ENCODE measurements at places on chromosomes 7 and 10.

- no peaks in the 10 kb centered on the region for H3K27me3 ChIP-seq
- no peak overlapping the region for H3K27ac ChIP-seq
- peaks cover 6% of the 10 kb centered on the region for H3K4me1 ChIP-seq
Measured at GRCh38 chr10:88386821-88387773, 196.0 kb downstream of the RNLS start.

DNA sequence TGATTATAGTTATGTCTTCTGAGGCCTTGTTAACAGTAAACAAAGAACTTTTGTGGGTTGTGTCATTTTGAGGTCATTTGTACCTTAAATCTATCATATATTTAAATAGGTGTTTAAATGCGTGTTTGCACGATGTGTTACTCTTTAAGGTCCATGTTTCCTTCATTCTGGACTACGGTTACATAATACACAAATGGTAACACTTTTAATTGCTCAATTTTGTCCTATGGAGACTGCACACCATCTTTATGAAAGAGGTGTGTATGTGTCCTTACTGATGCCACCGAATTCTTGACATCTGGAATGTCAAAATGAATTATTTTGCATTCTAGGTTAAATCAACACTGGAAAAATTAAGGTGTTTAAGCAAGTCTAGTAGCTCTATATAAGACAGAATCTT is 1.7 kb downstream of the PALS2 start:
- H3K4me3 ChIP-seq, result peak overlapping the region; percentile 97
- no peak overlapping the region for H3K27ac ChIP-seq
- DNase-seq, result no peak
- H3K36me3 ChIP-seq, result no peaks in the 10 kb centered on the region

GRCh38 chr10:132544744-132545658 is 7.4 kb downstream of the INPP5A start:
- peaks cover 28% of the 10 kb centered on the region for H3K4me1 ChIP-seq
- peak; percentile 8 for DNase-seq
- no peaks in the 10 kb centered on the region for H3K36me3 ChIP-seq
- H3K27ac ChIP-seq, result no peak overlapping the region
- no peaks in the 10 kb centered on the region for H3K27me3 ChIP-seq

- no peak overlapping the region for H3K27ac ChIP-seq
- no peak overlapping the region for H3K4me3 ChIP-seq
- no peaks in the 10 kb centered on the region for H3K27me3 ChIP-seq
- no peak for DNase-seq
- no peaks in the 10 kb centered on the region for H3K4me1 ChIP-seq
Measured at GRCh38 chr10:2077231-2077630, 339.9 kb upstream of the ADARB2 start.

DNA sequence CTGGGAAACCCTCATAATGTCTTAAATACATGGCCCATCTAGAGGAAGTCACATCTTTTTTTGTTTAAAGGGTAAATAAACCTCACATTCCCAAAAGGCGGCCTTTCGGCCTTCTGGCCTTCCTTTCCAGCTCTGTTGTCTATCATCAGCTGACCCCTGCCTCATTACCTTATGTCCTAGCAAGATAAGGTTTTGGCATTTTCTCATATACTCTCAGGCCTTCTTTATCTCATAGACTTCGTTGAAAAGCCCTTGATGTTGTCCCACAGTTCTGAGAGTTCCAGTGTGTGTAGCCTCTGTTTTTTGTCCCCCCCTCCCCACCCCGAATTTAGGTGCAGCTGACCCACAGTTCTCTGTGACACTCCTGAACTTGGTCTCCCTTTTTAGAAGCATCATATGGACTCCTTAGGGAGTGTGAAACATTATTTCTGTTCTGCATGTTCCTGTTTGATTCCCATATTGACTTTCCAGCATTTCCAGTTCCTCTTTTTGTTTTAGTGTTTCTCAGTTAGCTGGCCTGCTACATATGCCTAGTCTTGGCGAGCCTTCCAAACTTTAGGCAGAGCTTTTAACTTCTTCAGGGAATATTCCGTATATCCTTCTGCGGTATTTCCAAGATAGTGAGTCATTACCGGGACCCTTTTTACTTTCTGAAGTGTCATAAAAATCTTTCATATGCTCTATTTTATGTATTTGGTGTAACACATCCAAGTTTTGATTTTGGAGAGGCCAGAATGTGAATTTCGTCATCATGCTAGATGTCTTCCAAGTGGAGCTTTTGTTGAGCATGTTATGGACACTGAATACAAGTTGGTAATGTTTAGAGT is 138.5 kb downstream of the LRRC4 start:
- DNase-seq, result no peak
- no peak overlapping the region for H3K4me3 ChIP-seq
- no peaks in the 10 kb centered on the region for H3K27me3 ChIP-seq
- peaks cover 16% of the 10 kb centered on the region for H3K36me3 ChIP-seq
- peak overlapping the region; percentile 24 for H3K27ac ChIP-seq

- no peak overlapping the region for H3K4me3 ChIP-seq
- H3K36me3 ChIP-seq, result no peaks in the 10 kb centered on the region
- H3K27me3 ChIP-seq, result no peaks in the 10 kb centered on the region
- H3K27ac ChIP-seq, result no peak overlapping the region
- peaks cover 25% of the 10 kb centered on the region for H3K4me1 ChIP-seq
- DNase-seq, result no peak
Measured at GRCh38 chr7:29318853-29319718, 124.5 kb downstream of the CHN2 start.

DNA sequence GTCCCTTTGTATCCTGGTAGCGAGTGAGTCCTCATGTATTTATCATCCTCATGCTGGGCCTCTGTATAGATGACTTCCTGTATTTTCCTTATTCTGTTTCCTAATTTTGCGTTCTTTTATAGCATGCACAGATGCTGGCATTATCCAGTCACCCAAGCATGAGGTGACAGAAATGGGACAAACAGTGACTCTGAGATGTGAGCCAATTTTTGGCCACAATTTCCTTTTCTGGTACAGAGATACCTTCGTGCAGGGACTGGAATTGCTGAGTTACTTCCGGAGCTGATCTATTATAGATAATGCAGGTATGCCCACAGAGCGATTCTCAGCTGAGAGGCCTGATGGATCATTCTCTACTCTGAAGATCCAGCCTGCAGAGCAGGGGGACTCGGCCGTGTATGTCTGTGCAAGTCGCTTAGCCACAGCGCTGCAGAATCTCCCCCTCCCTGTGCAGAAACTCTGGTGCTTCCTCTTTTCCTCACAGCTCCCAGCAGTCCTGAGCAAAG is 183.1 kb upstream of the PRSS58 start:
- peaks cover 31% of the 10 kb centered on the region for H3K4me1 ChIP-seq
- no peaks in the 10 kb centered on the region for H3K27me3 ChIP-seq
- H3K27ac ChIP-seq, result no peak overlapping the region
- H3K4me3 ChIP-seq, result no peak overlapping the region
- H3K36me3 ChIP-seq, result no peaks in the 10 kb centered on the region
- no peak for DNase-seq

DNA sequence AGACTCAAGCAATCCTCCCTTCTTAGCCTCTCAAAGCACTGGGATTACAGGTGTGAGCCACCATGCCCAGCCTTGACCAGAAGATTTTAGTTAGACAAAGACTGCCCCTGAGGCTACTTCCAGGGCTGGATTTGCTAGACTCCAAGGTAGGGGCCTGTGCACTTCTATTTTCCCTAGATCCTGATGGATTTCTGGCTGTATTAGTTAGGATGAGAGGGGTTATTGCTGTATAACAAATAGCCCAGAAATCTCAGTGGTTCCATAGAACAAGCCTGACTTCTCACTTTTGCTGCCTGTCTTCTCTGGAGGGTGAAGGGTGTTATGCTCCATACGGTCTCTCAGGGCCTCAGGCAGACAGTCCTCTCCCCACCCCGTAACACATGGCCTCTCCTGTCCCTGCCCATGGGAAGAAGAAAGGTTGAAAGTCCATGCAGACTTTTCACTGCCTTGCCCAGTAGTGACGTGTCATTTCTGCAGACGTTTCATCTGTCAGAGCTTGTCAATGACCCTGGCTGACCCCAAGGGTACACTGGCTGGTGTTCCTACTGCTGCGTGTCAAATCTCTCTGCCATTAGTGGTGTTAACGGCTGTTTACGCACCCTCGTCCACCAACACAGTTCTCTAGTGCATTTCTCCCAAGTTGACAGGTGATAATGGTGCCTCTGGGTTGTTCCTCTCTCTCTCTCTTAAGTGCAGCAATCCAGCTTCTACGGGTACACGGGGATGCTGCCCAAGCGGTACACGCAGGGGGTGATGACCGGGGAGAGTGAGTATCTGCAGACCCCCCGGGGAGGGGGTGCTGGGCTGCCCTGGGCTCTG is 11.6 kb downstream of the SLC29A4 start:
- H3K27ac ChIP-seq, result no peak overlapping the region
- DNase-seq, result no peak
- peaks cover 9% of the 10 kb centered on the region for H3K36me3 ChIP-seq
- peaks cover 9% of the 10 kb centered on the region for H3K4me1 ChIP-seq
- no peak overlapping the region for H3K4me3 ChIP-seq
- peaks cover 19% of the 10 kb centered on the region for H3K27me3 ChIP-seq

GRCh38 chr7:28893888-28894287 is 64.2 kb downstream of the TRIL start:
- no peak overlapping the region for H3K4me3 ChIP-seq

- peak overlapping the region; percentile 96 for H3K27ac ChIP-seq
- H3K36me3 ChIP-seq, result peaks cover 46% of the 10 kb centered on the region
- peaks cover 73% of the 10 kb centered on the region for H3K4me1 ChIP-seq
- no peak overlapping the region for H3K4me3 ChIP-seq
- no peaks in the 10 kb centered on the region for H3K27me3 ChIP-seq
- no peak for DNase-seq
Measured at GRCh38 chr10:121527690-121528089, 70.6 kb downstream of the FGFR2 start.

GRCh38 chr7:38060116-38060515 is 117.9 kb upstream of the STARD3NL start:
- H3K27ac ChIP-seq, result no peak overlapping the region
- no peaks in the 10 kb centered on the region for H3K36me3 ChIP-seq
- no peaks in the 10 kb centered on the region for H3K27me3 ChIP-seq

GRCh38 chr10:113620511-113620910 is 43.3 kb downstream of the NRAP start:
- H3K36me3 ChIP-seq, result no peaks in the 10 kb centered on the region
- H3K27ac ChIP-seq, result no peak overlapping the region
- peaks cover 53% of the 10 kb centered on the region for H3K4me1 ChIP-seq
- DNase-seq, result no peak
- peaks cover 17% of the 10 kb centered on the region for H3K27me3 ChIP-seq

DNA sequence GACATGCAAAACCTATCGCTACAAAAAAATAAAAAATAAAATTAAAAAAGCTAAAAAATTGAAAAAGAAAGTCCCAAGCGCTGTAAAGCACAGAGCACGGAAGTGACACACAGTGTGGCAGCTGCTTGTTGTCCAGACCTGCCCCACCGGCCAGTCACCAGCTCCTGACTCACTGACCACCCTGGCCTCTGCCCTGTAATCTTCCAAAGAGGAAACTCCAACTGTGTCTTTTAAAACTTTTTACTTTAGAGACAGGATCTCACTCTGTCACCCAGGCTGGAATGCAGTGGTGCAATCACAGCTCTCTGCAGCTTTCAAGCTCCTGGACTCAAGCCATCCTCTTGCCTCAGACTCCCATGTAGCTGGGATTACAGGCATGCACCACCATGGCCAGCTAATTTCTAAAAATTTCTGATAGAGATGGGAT is 23.6 kb downstream of the GNA12 start:
- no peaks in the 10 kb centered on the region for H3K36me3 ChIP-seq
- DNase-seq, result no peak
- peak overlapping the region; percentile 100 for H3K27ac ChIP-seq
- H3K4me1 ChIP-seq, result peaks cover 96% of the 10 kb centered on the region
- H3K27me3 ChIP-seq, result no peaks in the 10 kb centered on the region
- no peak overlapping the region for H3K4me3 ChIP-seq

- peaks cover 26% of the 10 kb centered on the region for H3K4me1 ChIP-seq
- H3K36me3 ChIP-seq, result no peaks in the 10 kb centered on the region
- H3K27me3 ChIP-seq, result no peaks in the 10 kb centered on the region
Measured at GRCh38 chr10:33421789-33422462, 87.5 kb upstream of the NRP1 start.

DNA sequence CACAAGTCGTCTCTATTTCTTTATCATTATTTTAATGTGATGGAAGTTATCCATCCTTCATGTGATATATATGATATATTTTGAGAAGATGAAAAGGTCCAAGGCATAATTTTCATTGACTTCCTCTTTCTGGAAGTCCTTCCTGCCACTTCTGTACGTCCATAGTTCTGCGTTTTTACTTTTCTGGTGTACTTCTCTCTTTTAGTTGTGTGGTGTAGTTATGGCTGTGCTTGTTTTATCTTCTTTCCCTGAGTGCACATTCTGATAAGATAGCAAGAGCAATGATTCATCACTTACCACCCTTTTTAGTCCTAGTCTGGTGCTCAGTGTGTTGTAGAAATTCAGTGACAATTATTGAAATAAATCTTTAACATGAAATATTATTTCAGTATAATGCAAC is 231.3 kb upstream of the FERD3L start:
- no peak for DNase-seq
- H3K4me1 ChIP-seq, result peaks cover 6% of the 10 kb centered on the region
- H3K36me3 ChIP-seq, result peaks cover 2% of the 10 kb centered on the region
- no peaks in the 10 kb centered on the region for H3K27me3 ChIP-seq
- no peak overlapping the region for H3K27ac ChIP-seq

GRCh38 chr7:77467408-77467807 is 51.3 kb upstream of the GSAP start:
- no peaks in the 10 kb centered on the region for H3K27me3 ChIP-seq
- no peak for DNase-seq
- H3K27ac ChIP-seq, result no peak overlapping the region
- peaks cover 4% of the 10 kb centered on the region for H3K4me1 ChIP-seq
- no peak overlapping the region for H3K4me3 ChIP-seq

DNA sequence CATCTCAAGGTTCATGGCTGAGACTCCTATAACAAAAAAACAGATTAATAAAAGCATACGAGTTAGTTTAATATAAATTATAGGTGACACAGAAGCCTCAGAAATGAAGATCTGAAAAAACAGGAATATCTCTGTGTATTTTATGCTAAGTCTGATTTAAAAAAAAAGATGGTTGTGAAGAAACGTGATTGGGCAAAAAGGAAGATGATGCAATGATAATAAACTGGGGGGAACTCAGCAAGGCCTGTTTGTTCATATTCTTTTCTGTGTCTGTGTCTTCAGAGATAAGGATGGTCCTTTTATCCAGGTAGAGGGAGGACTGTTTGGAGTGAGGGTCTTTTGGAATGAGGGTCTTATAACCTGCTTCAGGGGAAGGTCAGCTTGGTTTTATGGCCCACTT is 25.9 kb downstream of the TAC1 start:
- no peaks in the 10 kb centered on the region for H3K36me3 ChIP-seq
- no peak for DNase-seq
- H3K27ac ChIP-seq, result no peak overlapping the region
- no peaks in the 10 kb centered on the region for H3K4me1 ChIP-seq
- H3K4me3 ChIP-seq, result no peak overlapping the region

GRCh38 chr7:2103071-2103898 is 129.5 kb downstream of the MAD1L1 start:
- peaks cover 22% of the 10 kb centered on the region for H3K4me1 ChIP-seq
- H3K4me3 ChIP-seq, result no peak overlapping the region
- no peaks in the 10 kb centered on the region for H3K36me3 ChIP-seq
- no peaks in the 10 kb centered on the region for H3K27me3 ChIP-seq

GRCh38 chr7:29369909-29370488 is 175.4 kb downstream of the CHN2 start:
- no peak for DNase-seq
- H3K27me3 ChIP-seq, result no peaks in the 10 kb centered on the region
- no peak overlapping the region for H3K4me3 ChIP-seq
- H3K27ac ChIP-seq, result no peak overlapping the region
- H3K36me3 ChIP-seq, result no peaks in the 10 kb centered on the region

- H3K4me3 ChIP-seq, result no peak overlapping the region
- H3K4me1 ChIP-seq, result peaks cover 40% of the 10 kb centered on the region
Measured at GRCh38 chr7:90763108-90763507, 167.0 kb downstream of the CDK14 start.

- H3K27ac ChIP-seq, result no peak overlapping the region
- H3K4me3 ChIP-seq, result no peak overlapping the region
- no peaks in the 10 kb centered on the region for H3K36me3 ChIP-seq
- H3K4me1 ChIP-seq, result peaks cover 12% of the 10 kb centered on the region
Measured at GRCh38 chr10:91073286-91073979, 147.0 kb upstream of the PCGF5 start.
